Mammary epithelial cell (primary cell): ENCODE measurements at places on chromosomes 11 and 22.
A peak's percentile ranks its signal among the peaks of the same experiment; 100 is the strongest.

- DNase-seq = peak; percentile 81
These were observed 2.7 kb downstream of the TENM4 start for GRCh38 chr11:79437981-79438630.

DNA sequence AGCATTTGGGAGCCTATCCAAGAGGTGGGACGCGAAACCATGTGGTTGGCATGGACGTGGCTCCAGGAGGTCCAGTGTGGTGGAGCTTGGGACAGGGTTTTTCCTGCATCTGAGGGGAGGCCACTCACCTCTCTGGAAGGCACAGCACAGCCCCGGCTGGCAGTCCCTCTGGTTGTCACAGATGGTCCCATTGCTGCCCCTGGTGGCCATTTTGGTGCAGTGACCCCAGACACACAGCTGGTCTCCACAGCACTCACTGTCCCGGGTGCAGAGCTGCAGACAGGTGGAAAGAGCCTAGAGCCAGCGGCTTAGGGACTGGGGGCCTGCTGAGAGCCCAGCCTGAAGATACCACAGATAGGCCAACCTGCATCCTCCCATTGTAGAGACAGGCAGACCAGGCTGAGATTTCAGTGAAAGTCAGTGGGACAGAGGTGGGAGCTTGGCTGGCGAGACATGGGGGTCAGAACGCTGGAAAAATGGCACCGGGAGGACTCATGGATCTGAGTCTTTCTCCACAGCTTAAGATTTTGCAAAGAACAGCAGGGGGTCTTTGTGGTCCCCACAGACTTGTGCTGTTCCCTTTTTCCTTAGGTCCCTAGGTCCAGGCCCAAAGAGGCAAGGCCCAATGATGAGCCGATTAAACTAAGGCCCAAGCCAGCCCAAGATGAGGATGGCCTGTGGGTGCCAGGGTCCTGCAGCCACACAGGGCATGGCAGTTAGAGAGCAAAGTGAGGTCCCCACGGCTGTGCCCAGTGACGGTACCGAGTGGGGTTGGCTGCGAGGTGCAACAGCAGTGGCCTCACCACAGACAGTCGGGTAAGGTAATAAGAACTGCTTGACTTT, 41.4 kb downstream of the DKK3 start:
- DNase-seq = no peak

DNA sequence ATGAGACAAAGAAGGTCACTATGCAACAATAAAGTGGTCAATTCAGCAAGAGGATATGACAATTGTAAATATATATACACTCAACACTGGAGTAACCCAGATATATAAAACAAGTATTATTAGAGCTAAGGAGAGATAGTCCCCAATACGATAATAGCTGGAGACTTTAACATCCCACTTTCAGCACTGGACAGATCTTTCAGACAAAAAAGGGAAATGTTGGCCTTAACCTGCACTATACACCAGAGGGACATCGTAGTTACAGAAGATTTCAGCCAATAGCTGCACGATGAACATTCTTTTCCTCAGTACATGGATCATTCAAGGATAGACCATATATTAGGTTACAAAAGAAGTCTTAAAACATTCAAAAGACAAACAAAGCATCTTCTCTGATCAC, 29.9 kb downstream of the PIWIL3 start:
- no peak for DNase-seq

DNA sequence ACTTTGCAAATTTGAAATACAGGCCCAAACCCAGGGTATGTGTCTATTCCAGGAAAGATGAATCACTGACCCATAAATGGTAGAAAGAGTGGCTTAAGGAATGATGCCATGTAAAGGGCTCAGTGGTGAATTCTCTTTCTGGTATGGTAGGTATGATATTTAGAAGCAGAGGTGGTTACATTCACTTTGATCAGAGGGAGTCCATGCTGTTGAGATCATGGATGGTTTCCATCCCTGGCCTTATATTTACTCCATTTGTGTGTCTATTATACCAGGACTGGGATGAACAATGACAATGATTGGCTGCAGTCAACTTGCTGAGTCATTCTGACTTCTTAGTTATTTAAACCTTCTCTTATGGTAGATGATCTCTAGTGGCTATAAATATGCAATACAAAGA, 419.8 kb upstream of the LRRC4C start:
- DNase-seq = peak; percentile 63

- no peak for DNase-seq
These were observed 1029.9 kb downstream of the BRD1 start for GRCh38 chr22:48797731-48798130.

- no peak for DNase-seq
These were observed 35.8 kb downstream of the ARHGAP1 start for GRCh38 chr11:46664612-46665011.

- DNase-seq = peak; percentile 35
These were observed 77.2 kb upstream of the FTH1 start for GRCh38 chr11:62044639-62045121.

- DNase-seq = no peak
These were observed 26.0 kb upstream of the GGTLC2 start for GRCh38 chr22:22618448-22618847.

GRCh38 chr11:36296884-36297543, 926 bp downstream of the PRR5L start:
- DNase-seq = no peak

DNA sequence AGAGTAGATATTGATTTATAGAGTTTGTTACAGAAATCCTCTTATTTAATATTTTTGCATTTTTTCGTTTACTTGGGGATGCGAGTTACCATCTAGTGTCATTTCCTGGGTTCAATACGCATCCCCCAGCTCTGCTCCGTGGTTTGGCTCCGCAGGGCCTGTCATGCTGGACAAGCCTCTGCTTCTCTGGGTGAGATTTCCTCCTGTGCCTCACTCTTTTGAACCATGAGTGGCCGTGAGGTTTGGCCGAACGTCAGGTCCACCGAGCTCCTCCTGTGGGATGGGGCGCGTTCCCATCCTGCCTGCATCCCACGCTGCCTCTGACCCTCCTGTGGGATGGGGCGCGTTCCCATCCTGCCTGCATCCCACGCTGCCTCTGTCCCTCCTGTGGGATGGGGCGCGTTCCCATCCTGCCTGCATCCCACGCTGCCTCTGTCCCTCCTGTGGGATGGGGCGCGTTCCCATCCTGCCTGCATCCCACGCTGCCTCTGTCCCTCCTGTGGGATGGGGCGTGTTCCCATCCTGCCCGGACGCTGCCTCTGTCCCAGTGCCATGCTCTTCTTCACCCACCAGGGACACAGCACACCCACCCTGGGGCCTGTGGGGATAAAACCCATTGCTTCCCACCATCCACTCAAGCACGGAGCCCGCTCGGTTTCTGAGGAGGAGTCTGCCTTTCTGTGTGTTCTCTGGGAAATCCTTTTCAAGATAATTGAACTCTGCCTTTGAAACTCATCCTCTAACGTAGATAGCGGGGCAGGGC, 506.8 kb downstream of the BRD1 start:
- no peak for DNase-seq
